ENCODE measurements at places on chromosomes 6 and 20.

GRCh38 chr20:3731944-3732326, 550 bp upstream of the HSPA12B start:
- DNase-seq, result no peak

- DNase-seq, result no peak
These were observed 81.7 kb upstream of the GATA5 start for GRCh38 chr20:62557462-62557861.

DNA sequence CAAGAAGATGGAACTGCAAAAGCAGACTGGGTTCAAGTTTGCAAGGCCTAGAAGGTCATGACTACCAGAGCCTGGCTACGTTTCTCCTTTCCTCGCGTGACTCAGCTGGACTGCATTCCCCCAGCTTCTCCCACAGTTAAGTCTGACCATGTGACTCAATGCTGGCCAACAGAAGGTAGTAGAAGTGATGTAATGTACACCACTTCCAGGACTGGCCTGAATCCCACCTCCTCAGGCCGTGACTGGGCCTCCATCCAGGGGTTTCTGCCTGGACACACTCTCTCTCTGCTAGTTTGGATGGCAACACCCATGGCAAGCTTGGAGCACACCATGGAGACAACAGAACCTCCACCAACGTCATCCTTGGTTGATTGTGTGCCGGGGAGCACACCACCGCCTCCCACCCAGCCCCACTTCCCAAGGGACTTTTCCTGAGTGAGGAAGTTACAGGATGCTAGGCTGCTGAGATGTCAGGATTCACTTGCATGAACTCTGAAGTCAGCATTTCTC, 112.0 kb upstream of the CDYL start:
- DNase-seq, result no peak

DNA sequence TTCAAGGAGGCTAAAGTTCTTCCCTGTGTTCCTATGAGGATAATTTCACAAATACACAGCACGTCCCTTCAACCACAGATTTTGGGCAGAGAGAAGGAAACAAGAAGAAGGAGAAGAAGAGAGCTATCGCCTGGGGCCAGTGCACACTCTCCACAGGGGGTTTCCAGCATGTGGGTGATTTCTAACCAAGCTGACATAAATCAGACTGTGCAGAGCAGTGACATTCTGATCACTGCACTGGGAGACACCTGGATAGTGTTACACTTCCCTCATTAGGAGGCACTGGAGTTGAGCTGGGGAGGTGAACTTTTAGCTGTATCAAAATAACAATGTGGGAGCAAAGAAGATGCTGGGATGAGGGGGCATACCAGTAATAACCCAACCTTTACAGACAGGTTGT, 71.8 kb upstream of the CENPW start:
- DNase-seq, result no peak

DNA sequence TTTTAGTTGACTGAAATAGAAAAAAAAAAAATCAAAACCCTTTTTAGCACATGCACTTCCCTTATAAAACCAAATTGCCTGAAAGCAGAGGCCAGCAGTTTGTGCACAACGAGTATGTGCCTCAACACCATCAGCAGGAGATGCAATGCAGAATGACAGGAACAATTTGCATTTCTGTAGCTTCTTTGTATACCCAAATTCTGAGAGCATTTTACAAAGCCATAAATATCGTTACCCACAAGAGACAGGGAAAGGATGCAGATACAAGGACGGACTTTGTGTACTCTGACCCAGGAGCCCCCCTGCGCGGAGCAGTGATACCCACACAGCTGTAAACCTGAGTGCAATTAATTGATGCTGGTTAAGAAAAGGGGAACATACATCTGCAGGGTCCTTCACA, 285.6 kb downstream of the PRKN start:
- no peak for DNase-seq

- no peak for DNase-seq
These were observed 1023.3 kb downstream of the EYS start for GRCh38 chr6:64683682-64684081.

DNA sequence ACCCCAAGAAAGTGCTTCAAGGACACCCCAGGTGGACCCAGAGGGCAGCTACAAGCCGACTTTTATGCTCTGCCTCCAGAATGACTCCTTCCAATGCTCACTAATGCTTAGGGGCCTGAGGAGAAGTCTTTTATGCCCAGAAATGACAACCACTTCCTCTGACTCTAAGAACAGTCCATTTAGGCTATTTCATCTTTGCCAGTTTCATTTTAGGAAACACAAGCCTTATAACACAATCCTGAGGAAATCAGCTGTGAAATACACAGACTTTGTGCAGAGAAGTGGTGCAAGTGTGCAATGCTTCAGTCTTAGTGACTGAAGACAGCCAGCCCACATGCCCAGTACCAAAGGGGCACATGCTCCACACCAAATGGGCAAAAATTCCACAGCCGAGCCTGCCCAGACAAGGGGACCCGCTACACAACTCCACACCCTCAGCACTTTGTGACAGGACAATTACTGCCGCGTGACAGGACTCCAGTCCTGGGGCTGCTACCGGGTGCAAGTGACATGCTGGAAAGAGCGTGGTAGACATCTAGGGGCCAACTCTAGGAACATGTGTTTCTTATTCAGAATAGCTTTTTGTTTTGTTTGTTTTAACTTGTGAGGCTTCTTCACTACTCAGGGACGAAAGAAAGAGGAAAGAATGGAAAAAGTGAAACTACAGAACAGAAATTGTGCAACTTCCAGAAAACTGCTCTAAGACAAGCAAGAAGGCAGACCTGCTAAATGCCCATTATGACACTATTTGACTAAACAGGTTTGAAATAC, 28.2 kb upstream of the PLAGL1 start:
- DNase-seq, result no peak

DNA sequence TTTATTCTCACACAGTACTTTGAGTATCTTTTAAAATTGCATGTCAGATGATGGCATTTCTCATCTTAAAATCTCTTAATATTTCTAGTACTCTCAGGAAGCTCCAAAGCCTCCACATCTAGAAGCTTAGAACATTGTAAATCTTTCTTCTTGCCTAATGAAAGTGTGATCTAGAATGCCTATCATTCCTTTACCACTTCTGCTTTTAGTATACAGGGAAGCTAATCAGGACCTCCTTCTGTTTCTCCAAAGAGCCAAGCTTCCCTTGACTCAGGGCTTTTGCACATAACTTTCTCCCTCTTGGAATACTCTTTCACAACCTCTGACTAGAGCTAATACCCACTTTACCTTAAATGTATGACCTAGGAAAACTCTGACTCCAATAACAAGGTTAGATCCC, 7.5 kb upstream of the ELOVL4 start:
- DNase-seq, result no peak

DNA sequence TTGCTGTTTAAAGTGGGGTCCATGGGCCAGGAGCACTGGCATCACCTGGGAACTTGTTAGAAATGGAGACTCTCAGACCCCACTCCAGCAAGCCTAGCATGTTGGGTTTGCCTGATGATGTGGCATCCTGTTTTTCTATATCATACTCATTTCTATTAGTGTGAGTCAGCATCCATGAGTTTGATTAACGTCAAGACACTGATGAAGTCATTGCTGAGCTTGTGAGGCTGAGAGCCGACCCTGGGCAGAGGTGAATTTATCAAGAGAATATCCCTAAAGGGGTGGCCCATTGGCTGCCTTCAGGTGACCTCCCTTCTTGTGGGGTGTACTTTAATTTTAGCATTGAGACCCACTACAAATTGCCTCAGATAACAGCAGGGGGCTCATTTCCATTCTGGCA, 43.4 kb upstream of the RNF144B start:
- no peak for DNase-seq

GRCh38 chr20:37437676-37438075, 83.4 kb upstream of the NNAT start:
- DNase-seq, result no peak

GRCh38 chr6:33894438-33894837, 90.6 kb upstream of the MLN start:
- DNase-seq, result no peak

DNA sequence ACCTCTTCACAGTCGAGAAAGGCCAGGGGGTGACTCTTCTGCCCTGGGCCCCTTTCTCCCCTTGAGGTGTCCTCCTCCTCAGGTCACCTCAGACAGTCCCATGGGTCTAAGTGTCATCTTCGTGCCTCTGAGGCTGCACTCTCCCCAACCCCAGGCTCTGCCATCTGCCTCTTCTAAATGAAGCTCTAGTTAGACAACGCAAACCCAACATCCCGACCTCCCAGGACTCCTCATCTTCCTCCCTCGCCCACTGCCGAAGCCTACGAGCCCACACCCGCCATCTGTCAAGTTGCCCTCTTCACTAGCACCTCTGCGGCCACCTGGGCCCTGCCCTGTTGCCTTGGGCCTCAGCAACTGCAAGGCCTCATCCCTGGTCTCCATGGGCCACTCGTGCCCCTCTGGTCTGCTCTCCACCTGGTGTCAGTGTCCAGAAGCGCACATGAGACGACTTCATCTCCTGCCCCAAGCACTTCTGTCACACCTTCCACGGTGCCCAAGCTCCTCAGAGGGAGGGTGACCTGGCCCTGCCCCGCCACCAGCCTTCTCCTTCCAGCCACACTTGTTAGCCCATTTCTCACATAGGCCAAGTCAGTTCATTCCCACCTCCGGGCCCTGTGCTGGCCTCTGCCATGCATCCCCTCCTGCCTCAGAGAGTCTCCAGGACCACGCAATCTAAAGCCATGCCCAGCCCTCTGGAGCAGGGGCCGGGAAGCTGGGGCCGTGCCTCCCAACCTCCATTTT, 53.8 kb downstream of the RRBP1 start:
- no peak for DNase-seq

DNA sequence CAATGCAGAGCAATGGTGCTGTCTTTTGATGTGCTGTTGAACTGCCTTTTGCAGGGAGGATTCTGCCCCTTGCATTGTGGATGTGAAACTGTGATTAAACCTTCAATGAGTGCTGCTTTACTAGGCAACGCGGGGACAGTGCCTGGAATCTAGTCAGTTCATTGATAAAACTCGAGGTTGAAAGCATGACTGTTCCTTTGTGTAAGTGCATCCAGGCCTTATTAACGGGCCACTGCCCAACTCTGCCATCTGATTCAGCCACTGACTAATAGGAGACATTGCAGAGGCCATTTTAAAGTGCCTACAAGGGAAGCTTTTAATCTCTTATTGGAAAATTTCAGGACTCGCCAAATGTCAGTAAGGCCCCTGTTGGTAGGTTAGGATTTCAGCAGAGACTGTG, 49.3 kb downstream of the SLC35F1 start:
- DNase-seq, result no peak

DNA sequence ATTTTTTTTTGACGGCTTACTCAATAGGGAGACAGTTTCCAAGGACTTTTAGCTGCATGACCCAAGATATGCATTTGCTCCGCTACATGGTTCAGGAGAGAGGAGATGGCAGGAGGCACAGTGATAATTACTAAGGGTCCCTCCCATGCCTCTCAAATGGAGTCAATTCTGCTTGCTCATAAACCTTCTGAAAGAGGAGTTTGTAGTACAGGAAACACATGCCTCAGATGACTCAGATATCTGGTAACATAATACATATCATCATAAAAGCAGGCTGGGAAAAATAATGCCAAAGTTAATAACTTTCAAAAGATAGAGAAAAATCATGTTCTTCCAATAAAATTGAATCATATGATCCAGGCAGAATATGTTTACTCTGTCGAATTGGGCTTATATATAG, 97.6 kb upstream of the DEFB112 start:
- DNase-seq, result no peak

GRCh38 chr20:25355011-25355595, 35.5 kb downstream of the ABHD12 start:
- no peak for DNase-seq

DNA sequence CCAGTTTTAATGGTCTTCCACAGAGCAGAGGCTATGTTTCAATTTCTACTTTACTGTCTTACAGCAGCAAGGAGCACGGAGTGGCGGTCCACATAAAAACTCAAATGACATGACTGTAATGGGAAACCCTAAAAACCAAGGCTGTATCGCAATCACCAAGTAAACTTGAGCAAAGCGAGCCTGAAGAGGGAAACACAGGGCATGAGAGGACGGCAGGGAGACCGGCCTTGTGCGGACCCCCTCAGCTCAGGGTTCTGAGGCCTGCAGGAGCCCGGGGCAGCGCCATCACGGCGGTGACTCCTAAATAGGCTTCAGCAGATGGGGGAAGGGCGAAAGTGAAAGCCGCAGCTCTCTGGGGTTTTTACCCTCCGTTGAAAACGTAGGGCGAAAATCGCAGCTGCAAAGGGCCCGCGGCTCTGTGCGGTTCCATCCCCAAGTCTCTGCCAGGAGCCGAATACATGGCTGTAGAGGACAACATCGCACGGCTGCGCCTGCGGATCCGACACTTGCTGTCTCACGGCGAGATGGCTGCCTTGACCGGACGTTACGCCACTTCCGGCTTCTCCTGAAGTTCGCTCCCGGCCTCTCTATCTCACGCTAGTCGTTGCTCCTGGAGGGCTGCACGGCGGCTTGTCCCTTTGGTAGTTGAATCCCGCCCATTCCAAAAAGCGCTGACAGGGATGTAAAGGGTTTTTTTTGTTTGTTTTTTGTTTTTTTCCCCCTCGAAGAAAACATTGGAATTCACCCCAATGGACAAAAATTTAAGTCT, at the start of gene PSMB1:
TSS of gene PSMB1 (minus strand) at position 543 of the 769 bp plus-strand sequence. CDS start at position 478, 65 bp downstream.
- DNase-seq, result peak; percentile 83

DNA sequence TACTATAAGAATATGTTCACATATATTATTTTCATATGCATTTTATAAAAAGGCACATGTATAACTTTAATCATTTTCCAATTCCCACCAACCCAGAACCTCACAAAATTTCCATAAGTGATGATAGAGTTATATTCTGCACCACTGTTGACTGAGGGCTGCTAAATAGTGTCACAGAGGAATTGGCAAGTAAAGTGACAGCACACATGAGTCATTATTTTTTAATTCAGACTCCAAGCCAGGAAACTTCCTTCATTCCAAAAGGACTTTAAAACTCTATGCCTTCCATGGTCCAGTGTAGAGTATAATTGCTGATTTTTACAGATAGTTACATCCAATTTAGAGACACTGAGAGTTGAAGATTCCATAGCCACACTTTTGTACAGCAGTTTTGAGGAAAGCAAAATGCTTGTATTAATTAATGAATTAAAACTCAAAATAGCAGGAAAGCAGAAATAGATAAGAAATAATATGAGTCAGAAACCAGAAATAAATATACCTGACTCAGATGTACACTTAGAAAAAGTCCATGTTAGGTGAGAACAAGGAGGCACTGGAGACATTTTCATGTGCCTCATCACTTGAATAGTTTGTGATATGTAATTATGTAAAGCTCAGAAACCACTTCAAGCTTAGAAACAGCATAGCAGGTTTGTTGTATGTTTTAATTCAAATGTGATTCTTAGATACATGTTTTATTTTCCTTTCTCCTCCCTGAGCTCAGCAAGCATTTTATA, 425.2 kb upstream of the OPRM1 start:
- no peak for DNase-seq

- no peak for DNase-seq
These were observed 22.7 kb downstream of the ZDHHC14 start for GRCh38 chr6:157403686-157404051.

- DNase-seq, result no peak
These were observed 140.5 kb downstream of the BTBD3 start for GRCh38 chr20:12058216-12058615.

- no peak for DNase-seq
These were observed 726.4 kb downstream of the TENT5A start for GRCh38 chr6:81026041-81026553.

- DNase-seq, result no peak
These were observed 53.3 kb downstream of the TRAM2 start for GRCh38 chr6:52523378-52524142.
